ENCODE measurements at places on chromosomes 12 and 14. TPM values are rescaled to one million over a fixed set of nuclear protein-coding genes. Genes with fewer than 3 reads are reported as not detected.

DNA sequence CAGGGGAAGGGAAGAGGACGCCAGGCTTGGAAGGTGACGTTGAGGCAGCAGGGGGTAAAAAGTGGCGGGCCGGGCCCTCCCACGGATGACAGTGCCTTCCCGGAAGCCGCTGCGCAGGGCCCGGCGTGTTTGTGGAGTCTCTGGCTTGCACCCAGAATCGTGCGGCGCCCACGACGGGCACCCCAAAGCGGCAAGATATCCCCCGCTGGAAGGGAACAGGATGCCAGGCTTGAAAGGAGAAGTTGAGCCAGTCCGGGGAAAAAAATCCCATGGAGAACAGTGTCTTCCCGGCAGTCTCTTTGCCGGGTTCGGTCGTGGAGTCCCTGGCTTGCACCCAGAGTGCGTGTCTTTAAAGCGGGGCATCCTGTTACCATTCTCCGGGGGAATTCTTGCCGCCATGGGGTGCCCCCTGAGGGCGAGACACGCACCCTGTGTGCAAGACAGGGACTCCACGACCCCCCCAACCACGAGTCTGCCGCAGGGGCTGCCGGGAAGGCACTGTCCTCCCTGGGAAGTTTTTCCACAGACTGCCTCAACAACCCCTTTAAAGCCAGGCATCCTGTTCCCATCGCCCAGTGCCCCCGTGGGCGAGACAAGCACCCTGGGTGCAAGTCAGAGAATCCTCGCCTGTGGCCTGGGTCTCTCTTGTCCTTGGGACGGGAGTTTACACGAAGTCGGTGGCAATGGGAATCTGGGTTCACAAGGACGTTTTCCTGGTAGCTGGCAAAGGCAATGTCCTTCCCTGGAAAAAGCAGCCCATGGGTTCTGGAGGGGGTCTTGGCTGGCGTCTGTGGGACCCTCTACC lies 156.1 kb upstream of the ALG10B start:
- no peaks in the 10 kb centered on the region for H3K36me3 ChIP-seq
- no peaks in the 10 kb centered on the region for H3K4me1 ChIP-seq
- H3K27ac ChIP-seq = no peak overlapping the region
- H3K4me3 ChIP-seq = no peak overlapping the region
- no peak for DNase-seq
- peaks cover 18% of the 10 kb centered on the region for H3K27me3 ChIP-seq

TMCC3 gene
- total RNA-seq = 6.5 TPM

TGM1 gene
- total RNA-seq = 2.6 TPM

DNA sequence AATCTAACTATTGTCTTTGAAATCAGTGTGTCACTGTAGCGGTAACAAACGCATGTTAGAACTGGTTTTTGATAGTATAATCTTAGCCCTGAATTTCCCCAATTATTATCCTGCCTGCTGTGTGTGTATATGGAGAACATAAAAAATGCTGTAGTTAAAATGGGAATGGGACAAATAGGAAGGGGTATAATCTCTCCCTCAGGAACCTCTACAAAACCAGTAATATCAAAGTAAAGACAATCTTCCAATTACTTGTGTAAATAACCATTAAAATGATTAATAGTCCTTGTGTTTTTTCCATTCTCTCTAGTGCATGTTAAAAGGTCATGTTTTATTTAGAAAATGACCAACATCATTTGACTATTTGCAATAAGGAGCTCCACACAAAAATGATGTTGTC lies 200.1 kb upstream of the TMTC1 start:
- H3K4me3 ChIP-seq = no peak overlapping the region
- peaks cover 18% of the 10 kb centered on the region for H3K4me1 ChIP-seq
- DNase-seq = no peak

GRCh38 chr14:74213907-74214803 lies 25.1 kb upstream of the VSX2 start:
- no peaks in the 10 kb centered on the region for H3K27me3 ChIP-seq
- H3K4me3 ChIP-seq = no peak overlapping the region
- peaks cover 3% of the 10 kb centered on the region for H3K4me1 ChIP-seq
- DNase-seq = no peak
- H3K27ac ChIP-seq = no peak overlapping the region
- H3K36me3 ChIP-seq = no peaks in the 10 kb centered on the region

GRCh38 chr12:26231921-26232320 lies 36.5 kb downstream of the SSPN start:
- H3K4me3 ChIP-seq = no peak overlapping the region
- no peak overlapping the region for H3K27ac ChIP-seq

DNA sequence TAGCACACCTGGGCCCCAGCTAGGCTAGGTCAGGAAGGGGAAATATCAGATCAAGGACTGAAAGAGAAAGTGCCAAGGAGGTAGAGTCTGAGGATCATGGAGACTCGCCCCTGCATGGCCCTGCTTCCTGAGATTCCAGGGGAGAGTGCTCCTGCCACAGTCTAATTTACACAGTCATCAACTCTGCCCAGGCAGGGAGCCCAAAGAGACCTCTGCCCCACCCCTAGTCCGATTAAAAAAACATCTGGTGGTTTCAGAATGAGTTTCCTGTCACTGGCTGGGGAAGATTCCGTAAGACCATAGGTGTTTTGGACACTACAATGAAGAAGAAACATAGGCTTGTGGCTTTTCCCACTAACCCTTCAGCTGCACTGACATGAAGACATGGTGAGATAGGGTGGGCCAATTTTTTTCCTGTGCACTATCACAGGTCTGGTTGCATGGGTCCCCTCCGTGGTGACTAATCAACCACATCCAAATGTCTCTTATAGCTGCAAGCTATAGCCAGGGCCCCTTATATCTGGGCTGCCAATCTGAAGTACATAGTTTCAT lies 31.5 kb upstream of the GZMB start:
- no peaks in the 10 kb centered on the region for H3K27me3 ChIP-seq
- H3K36me3 ChIP-seq = no peaks in the 10 kb centered on the region
- no peaks in the 10 kb centered on the region for H3K4me1 ChIP-seq

OR6S1 gene
- not detected for total RNA-seq

- H3K27me3 ChIP-seq = no peaks in the 10 kb centered on the region
- H3K4me1 ChIP-seq = 0 out of 2 replicates have a peak, but pooled peaks cover 2% of the 10 kb centered on the region
- H3K4me3 ChIP-seq = no peak overlapping the region
- H3K36me3 ChIP-seq = no peaks in the 10 kb centered on the region
These were observed 33.9 kb upstream of the CDK17 start for GRCh38 chr12:96434107-96434506.

- H3K27me3 ChIP-seq = no peaks in the 10 kb centered on the region
- H3K4me1 ChIP-seq = no peaks in the 10 kb centered on the region
- DNase-seq = no peak
- H3K36me3 ChIP-seq = no peaks in the 10 kb centered on the region
- H3K4me3 ChIP-seq = no peak overlapping the region
- no peak overlapping the region for H3K27ac ChIP-seq
These were observed 66.7 kb downstream of the PDE3A start for GRCh38 chr12:20434996-20435395.

SETD1B gene
- total RNA-seq = 13.0 TPM

DNA sequence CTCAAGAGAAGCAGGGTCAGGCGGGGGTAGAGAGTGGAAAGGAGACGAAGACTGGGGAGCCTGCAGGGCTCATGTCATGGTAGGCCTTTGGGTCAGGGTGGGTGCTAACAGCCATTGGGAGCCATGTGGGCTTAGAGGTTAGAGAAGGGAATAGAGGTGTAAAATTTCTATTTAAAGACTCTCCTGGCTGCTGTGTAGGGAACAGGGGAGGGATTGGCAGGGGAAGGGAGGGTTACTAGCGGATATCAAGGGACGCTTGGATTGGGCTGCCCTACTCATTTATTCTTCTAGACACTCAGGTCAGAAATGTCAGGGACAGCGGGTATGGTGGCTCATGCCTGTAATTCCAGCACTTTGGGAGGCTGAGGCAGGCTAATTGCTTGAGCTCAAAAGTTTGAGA lies 18.2 kb downstream of the WSCD2 start:
- H3K4me1 ChIP-seq = no peaks in the 10 kb centered on the region
- peaks cover 81% of the 10 kb centered on the region for H3K27me3 ChIP-seq
- no peak overlapping the region for H3K27ac ChIP-seq
- DNase-seq = no peak

CACNA1C gene
- total RNA-seq = not detected

DNA sequence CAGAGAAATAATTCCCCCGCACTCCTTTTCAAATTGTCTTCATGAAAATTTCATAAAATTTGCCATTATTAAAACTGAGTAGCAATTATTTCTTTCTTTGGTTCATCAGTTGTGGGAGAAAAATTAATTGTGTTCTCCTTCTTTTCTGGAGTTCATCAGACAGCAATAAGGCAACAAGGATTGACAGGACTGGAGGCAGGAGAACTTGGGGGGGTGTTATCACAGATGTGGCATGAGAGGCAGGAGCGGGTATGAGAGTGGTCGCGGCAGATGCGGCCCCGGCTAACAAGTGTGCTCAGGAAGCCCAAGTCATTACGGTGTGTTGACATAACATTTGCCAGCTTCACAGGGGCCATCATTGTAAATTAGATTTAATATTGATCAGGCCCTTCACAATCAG lies 306.6 kb upstream of the TMPO start:
- DNase-seq = no peak
- peaks cover 9% of the 10 kb centered on the region for H3K27me3 ChIP-seq
- H3K36me3 ChIP-seq = no peaks in the 10 kb centered on the region

GRCh38 chr14:52835122-52835903 lies 43.9 kb upstream of the GNPNAT1 start:
- peaks cover 24% of the 10 kb centered on the region for H3K4me1 ChIP-seq
- H3K36me3 ChIP-seq = no peaks in the 10 kb centered on the region
- peak; percentile 67 for DNase-seq
- peak overlapping the region; percentile 33 for H3K27ac ChIP-seq
- no peaks in the 10 kb centered on the region for H3K27me3 ChIP-seq

- no peaks in the 10 kb centered on the region for H3K36me3 ChIP-seq
- H3K27me3 ChIP-seq = no peaks in the 10 kb centered on the region
- no peak overlapping the region for H3K4me3 ChIP-seq
- no peak overlapping the region for H3K27ac ChIP-seq
- DNase-seq = no peak
These were observed 4.1 kb upstream of the PLEK2 start for GRCh38 chr14:67416085-67416484.

DNA sequence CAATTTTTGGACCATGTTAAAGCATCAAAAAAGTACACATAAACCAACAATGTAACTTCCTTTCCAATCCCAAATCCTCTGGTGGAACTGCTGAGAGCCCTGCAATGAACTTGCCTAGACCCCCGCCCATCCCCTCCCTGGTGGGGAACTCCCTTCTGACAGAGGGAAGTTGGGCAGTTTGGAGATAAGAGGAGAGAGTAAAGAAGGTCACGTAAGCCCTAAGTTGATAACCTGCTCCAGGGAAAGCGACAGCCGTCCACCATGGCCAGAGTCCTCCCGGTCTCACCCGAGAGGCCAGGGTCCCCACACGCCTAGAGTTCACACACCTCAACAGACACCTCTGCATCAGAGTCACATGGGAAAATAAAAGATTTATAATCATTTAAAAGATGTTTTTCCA lies 138.7 kb downstream of the EGLN3 start:
- no peaks in the 10 kb centered on the region for H3K36me3 ChIP-seq
- H3K4me3 ChIP-seq = no peak overlapping the region
- DNase-seq = no peak
- no peaks in the 10 kb centered on the region for H3K4me1 ChIP-seq

TRHDE gene
- total RNA-seq = 17.7 TPM

C12orf75 gene
- 160 TPM for total RNA-seq

DNA sequence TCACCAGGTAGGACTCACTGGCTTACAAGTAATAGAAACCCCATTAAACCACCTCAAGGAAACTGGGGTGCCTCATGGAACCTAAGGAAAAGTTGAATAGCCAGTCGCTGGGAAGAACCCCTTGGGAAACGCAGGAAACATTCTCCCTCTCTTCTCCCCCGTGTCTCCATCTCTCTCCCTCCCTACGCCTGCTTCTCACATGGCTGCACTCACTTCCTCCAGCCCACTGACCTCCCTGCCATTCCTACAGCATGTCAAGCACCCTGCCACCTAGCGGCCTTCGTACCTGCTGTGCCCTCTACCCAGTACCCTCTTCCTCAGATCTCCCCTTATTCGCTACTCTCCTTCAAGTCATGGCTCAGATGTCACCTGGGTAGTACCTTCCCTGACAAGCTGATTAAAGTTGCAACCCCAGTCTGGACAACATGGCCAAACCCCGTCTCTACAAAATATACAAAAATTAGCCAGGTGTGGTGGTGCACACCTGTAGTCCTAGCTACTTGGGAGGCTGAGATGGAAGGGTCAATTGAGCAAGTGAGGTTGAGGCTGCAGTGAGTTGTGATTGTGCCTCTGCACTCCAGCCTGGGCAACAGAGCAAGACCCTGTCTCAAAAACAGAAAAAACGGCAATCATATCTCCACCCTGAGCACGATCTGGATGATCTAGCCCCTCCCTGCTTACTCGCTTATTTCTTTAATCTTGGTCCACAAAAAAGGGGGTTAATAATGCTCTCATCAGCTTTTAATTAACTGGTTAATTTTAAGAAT lies 6.4 kb upstream of the DTX1 start:
- DNase-seq = peak; percentile 36
- H3K36me3 ChIP-seq = no peaks in the 10 kb centered on the region
- no peak overlapping the region for H3K27ac ChIP-seq
- no peaks in the 10 kb centered on the region for H3K4me1 ChIP-seq
- peaks cover 44% of the 10 kb centered on the region for H3K27me3 ChIP-seq
- no peak overlapping the region for H3K4me3 ChIP-seq

- H3K4me3 ChIP-seq = no peak overlapping the region
- peak; percentile 93 for DNase-seq
- H3K36me3 ChIP-seq = peaks cover 51% of the 10 kb centered on the region
These were observed 17.1 kb downstream of the ACTN1 start for GRCh38 chr14:68961781-68962584.

DNA sequence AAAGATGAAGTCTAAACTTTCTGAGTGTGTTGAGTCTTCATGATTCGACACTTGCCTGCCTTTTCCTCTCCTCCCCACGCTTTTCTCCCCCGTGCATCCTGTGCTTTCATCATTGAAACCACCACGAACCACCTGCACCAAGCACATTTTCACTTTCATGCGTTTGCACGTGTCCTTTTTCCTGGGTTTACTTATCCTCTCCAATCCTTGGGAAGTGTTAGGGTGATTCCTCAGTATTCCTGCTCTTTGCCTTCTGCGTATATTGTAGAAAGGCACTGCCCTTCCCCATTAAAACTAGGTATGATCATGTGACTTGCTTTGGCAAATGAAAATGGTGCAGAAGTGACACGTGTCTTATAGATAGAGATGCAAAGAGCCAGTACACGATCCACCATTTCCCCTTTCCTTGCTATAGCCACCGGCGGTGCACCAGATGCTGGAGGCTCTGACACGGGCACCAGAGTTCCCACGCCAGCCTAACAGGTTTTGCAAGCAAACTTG lies 106.6 kb downstream of the BRMS1L start:
- DNase-seq = peak; percentile 21
- H3K27ac ChIP-seq = no peak overlapping the region
- no peaks in the 10 kb centered on the region for H3K36me3 ChIP-seq

TDRD9 gene
- 0.12 TPM for total RNA-seq

HOXC13 gene
- 9.0 TPM for total RNA-seq

- DNase-seq = no peak
- H3K27ac ChIP-seq = no peak overlapping the region
- H3K36me3 ChIP-seq = no peaks in the 10 kb centered on the region
- H3K4me3 ChIP-seq = no peak overlapping the region
- H3K4me1 ChIP-seq = peaks cover 3% of the 10 kb centered on the region
These were observed 98.1 kb upstream of the MAX start for GRCh38 chr14:65200454-65200853.

All from PC-3 (cell line).